ENCODE measurements at places on chromosomes 5 and 9.

DNA sequence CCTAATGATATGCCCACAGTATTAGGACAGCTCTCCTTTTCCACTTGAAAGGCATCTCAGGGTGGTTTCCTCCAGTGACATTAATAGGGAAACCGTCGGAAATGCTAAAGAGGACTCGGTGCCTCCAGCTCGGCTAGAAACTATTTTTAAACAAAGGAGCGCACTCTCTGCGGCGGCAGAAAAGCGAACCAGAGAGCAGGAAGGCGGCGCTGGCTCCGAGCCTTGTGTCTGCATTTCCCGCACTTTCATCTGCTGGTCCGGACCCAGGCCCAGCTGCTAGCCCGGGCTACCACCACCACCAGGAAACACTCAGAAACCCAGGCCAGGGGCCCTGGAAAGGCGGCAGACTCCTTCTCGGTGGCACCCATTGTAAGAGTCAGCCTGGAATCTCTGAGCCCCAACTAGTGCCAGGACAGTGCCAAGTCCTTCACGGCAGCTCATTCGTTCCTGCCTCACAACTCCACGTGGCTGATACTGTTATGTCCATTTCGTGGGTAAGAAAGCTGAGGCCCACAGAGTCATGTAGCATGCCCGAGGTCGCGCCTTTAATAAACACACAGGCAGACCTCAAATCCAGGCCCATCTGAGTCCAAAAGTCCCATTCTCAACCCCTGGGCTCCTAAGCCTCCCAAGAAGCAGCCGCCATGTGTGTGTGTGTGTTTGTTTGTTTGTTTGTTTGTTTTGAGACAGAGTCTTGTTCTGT lies 73.9 kb downstream of the VAV2 start:
- no peak for DNase-seq

DNA sequence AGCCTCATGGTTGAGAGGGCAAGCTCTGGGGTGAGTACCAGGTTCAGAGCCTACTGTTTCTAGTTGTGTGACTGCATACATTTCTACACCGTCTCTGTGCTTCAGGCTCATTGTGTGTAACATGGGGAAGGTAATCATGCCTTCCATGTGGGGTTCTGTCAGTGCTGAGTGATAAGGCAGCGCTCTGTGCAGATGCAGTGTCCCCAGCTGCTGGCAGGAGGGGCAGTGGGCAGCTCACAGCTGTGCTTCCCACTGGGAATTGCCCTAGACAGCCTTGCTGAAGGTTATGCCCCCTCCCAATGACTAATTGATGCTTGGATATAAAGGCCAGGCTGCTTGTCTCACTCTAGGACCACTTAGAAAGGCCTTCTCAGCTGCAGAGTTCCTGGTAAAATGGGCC lies 121.8 kb upstream of the SAP30L start:
- no peak for DNase-seq

- DNase-seq = no peak
Measured at GRCh38 chr9:109937861-109938453, 158.0 kb downstream of the PALM2AKAP2 start.

- no peak for DNase-seq
Measured at GRCh38 chr5:135173662-135174290, 139.7 kb upstream of the PITX1 start.

DNA sequence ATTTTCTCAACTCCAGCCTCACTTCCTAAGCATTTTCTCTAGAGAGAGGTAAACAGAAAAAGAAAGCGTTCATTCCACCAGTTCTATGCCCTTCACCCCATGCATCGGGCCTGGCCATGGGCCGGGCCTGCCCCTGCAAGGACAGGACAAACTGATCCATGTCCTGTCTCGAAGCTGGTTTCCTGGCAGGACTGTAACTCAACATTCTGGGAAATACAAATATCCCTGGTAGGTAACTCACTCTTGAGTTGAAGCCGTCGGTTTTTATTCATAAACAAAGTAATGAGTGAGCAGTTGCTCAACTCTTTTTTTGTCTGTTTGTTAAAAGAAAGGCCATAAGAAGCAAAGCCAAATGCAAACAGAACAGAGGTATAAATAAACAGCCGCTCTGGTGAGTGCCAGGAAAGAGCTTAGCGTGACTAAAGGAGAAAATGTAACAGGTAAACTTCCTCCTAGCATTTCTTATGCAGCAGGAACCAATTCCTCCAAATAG lies 64.4 kb upstream of the DNAH5 start:
- DNase-seq = no peak

DNA sequence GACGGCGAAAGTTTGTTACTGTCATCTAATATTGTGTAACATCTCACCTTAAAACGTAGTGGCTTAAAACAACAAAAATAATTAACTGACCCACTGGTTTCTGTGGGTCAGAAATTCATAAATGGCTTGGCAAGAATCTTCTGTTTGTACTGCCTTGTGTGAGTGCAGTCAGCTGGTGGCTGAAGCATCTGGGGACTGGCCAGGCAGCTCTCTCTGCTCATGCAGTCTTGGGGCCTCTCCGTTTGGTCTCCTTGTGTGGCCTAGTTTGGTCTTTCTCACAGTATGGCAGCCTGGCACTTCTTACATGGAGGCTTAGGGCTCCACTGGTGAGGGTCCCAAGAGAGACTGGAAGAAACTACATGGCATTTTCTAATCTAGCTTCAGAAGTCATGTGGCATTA lies 49.0 kb upstream of the CTXN3 start:
- DNase-seq = no peak

GRCh38 chr5:36651761-36652685 lies 45.6 kb downstream of the SLC1A3 start:
- DNase-seq = no peak

DNA sequence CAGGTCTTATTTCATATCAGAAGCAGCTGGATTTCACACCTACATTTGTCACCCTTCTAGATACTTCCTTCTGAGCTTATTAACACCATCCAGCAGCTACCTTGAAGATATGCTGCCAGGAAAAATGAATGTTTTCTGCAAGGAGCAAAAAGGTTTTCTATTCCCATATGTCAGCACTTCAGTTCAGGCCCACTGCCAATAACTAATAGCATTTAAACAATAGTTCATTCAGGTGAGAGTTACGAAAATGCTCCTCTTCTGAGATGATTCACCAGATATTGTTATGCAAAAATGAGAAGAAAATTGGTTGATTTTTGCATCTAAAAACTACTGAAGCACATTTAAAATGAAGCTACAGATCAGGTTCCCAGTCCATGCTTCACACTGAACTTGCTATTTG lies 56.4 kb upstream of the ISL1 start:
- no peak for DNase-seq

DNA sequence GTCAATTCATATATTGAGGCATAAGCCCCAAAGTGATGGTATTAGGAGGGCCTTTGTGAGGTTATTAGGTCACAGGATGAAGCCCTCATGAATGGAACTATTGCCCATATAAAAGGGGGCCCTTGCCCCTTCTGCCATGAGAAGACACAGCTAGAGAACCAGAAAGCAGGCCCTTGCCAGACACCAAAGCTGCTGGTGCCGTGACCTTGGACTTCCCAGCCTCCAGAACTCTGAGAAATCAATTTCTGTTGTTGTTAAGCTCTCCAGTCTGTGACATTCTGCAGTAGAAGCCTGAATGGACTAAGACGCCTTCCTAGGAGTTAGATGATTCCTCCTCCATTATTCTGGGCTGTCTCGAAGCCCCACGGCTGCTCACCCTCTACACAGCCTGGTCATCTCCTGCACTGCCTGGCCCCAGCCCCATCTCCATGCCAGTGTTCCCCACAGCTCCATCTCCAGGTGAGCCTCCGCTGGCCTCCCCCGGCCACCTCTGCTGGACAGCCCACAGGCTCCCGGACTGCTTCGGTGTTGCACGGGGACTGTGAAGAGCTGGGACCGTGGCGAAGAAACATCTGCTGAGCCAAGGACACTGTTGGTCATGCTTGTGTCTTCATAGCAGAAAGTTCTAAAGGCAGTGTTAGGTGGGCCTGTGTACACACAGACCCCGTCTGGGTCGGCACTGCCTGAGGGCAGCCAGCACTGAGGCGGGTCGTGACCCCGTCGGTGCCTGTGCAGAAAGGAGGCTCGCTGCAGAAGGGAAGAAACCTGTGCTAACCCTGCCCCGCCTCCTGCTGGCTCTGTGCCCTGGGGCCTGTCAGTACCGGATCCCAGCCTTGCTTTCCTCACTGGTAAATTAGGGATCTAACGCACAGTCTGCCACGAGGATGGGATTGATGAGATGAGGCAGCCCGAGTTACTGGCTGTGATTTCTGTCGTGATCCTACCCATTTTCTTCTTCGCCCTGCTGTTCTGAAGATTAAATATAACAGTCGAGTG lies 55.1 kb upstream of the CNOT6 start:
- no peak for DNase-seq

GRCh38 chr9:19231126-19231903 lies 822 bp downstream of the DENND4C start:
- DNase-seq = no peak

DNA sequence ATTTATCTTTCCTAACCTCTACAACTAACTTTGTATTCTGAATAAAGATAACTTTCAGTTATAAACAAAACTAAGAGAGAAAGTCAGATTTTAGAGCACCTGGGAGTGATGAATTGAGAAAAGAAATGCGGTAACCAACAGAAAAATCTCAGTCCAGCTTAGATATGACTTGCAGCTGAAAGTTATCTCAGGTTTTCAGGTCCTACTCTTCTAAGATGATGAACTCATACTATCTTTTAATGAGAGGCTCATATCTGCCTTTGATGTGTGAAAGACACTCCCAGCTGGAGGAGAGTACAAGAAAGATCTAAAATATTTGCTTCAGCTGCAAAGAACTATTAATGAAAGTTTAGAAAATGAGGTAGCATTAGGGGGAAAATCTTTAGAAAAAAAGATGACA lies 190.5 kb downstream of the DENND1A start:
- no peak for DNase-seq

- no peak for DNase-seq
Measured at GRCh38 chr9:109167716-109168115, 667 bp upstream of the FRRS1L start.

DNA sequence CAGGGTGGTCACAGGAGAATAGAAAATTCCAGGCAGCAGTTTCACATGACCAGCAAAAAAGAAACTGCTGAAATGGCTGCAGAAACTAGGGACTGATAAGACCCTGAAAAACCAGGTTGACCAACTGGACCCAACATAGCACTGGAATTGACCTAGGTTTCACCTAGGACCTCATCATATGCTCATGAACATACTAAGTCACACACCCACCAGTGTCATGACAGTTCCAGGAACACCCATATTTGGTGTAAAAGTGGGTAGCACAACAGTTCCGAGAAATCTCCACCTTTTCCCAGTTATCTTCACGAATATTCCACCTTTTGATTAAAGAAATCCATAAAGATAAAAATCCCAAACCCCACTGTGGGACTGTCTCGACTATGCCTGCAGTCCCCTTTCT lies 182.2 kb downstream of the AGTPBP1 start:
- DNase-seq = no peak

GRCh38 chr9:123329329-123329955 lies 26.6 kb upstream of the CRB2 start:
- no peak for DNase-seq

GRCh38 chr9:128607642-128608350 lies 48.9 kb downstream of the DYNC2I2 start:
- DNase-seq = no peak

DNA sequence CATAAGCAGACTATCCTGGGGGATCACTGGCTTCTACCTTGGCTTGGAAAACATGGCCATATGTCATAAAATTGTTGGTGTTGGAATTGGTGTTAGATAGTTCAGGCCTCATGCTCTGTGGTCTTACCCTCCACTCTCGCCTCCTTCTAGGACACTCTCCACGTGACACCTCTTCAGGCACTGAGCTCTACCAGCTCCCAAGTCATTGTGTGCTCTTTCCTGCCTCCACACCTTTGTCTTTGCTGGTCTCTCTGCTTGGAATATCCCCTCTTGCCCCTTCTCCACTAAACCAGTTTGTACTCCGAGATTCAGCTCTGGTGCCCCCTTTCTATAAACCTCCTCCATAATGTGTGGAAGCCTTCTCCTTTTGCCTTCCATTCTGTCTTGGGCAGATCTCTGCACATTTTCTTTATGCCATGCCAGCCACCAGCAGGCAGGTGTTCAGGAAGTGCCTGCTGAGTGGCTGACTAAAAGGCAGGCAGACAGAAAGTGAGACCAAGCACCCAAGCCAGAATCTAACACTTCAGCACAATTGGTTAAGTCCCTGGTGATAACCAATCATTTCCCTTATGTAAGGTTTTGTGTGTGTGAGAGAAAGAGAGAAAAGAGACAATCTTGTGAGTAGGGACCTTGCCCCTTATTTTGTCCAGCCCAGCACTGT lies 37.7 kb downstream of the SAR1B start:
- peak; percentile 44 for DNase-seq

GRCh38 chr5:139825690-139826089 lies 30.1 kb downstream of the PSD2 start:
- DNase-seq = no peak

GRCh38 chr9:36625006-36625615 lies 52.4 kb downstream of the MELK start:
- no peak for DNase-seq

DNA sequence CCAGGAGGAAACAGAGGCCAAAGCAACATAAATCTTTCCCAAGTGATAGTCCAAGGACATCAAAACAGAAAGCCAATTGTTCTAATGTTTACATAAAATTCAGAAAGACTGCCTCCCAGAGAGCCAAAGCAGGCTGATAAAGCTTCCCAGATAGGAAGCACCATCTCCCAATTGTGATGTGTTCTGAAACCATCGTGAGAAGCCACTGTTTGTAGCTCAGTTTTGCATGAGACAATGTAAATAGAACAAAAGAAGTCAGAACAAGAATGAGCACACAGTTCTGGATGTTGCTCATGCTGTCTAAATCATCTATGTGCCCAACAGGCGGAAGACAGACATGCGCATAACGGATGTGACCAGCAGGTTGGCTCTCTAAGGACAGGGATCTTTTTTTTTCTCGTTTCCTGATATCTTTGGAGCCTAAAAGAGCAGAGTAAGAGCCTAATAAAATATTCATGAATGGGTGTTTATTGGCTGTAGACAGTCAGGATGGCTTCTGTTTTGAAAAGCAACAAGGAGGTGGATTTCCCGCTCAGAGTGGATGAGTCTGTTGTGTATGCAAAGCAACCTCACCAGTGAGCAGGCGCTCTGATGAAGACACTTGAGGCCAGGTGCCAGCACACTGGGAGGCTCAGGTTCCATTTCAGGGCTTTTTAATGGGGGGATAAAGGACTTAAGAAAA lies 113.6 kb downstream of the GNA14 start:
- DNase-seq = peak; percentile 83

- no peak for DNase-seq
Measured at GRCh38 chr9:13023498-13023897, 248.7 kb downstream of the LURAP1L start.

DNA sequence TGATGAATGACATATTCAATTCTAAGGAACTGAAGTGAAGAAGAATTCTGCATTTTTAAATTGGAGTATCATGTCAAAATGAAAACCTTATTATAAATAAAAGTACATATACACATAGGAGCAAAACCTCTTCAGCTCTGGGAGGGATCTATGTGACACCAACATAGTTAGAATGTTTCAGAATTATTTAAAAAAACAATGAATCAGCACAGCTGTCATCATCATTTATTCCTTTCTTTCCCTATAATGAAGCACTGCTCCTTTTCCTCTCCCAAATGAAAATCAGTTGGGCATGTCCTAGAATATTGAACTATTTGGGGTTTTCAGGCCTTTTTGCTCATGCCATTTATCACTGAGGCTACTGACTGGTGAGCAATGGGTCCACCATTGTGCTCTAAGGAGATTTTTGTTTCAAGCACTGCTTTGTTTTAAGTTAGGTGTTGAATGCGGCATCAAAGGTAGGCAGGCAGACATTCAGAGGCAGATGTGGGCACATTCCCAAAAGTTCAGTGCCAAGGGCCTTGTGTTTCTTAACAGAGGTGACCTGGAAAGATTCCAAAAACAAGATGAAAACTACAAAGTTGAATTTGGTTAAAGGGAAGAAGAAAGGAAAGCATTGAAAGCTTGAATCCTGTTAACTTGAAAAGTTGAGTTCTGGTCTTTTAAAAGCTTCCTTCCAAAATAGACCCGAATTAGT lies 126.4 kb upstream of the ADAMTSL1 start:
- DNase-seq = no peak

All from endodermal cell (in vitro differentiated cells).